ENCODE measurements at places on chromosomes 2 and 18. TPM values are rescaled to one million over a fixed set of nuclear protein-coding genes. Genes with fewer than 3 reads are reported as not detected.

Gene CRYGC
- not detected for total RNA-seq

DNA sequence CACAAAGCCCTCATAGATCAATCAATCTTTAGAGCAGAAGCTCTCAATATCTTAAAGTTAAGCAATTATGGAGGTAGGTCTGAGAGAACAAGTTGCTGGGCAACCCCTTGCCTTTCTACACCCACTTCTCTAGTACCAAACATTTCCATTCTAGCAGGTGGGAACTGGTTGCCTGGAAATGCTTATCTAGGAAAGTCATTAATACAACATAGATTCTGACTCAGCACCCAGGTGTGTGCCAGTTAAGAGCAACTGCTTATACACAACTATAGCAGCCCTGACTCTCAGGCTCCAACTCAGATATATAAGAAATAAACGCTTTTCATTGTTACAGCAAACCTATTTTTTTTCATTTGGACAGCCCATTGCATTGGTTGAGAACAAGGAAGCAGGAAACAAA lies 237.7 kb downstream of the IRS1 start:
- no peak for DNase-seq

DNA sequence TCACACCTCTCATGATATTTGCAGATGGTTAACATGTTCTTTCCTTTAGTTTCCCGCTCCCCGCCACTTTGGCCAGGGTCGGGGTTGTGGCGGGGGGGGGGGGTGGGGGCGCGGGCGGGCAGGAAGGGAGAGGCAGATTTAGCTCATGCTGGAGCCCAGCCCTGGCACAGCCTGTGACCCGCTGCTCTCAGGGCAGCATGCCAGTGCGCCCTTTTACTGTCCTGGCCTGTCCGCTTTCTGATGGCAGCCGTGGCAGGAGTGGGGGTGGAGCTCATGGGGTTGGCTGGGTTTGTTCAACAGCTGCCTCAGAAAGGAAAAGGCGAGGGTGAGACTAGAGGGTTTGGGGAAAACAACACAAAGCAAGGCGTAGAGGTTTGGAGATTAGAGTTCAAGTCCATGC lies 56.1 kb downstream of the TNP1 start:
- DNase-seq, result no peak

Gene ABCG5
- not detected for total RNA-seq

Gene TUBB8B
- total RNA-seq, result not detected

DNA sequence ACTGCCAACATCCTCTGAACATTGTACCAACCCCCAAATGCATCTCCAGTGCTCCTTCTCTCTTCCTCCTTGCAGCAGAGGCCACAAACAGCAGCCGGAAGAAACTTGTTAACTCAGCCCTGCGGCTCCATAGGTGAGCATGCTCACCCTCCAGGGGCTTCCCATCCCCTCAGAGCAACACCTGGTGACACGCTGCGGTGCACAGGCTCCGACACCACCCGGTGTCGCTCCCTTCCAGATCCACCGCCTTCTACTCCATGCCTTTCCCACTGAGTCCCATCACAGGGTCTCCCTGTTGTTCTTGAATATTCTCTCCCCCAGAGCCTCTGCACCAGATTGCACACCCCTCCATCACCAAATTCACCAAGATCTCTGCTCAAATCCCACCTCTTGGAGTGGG lies 171.5 kb upstream of the FHL2 start:
- DNase-seq, result no peak

DNA sequence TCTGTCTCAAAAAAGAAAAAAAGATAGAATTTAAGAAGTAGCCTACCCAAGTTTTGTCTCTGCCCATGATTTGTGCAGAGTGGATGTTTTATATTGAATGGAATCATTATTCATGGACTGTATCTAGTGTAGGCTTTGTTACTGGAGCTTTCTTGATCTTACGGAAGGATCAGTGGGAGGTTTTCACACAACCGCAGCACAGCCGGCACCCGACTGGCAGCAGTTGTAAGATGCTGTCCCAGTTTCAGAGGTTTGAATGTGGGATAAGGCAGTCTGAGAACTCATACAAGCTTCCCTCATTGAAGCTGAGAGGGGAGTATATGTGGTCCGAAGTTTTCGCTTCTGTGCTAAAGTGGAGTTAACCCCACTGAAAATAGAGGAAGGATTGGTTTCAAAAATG lies 19.7 kb upstream of the SAG start:
- no peak for DNase-seq

Gene NPPC
- 0.58 TPM for total RNA-seq

Gene CKAP2L
- 47.7 TPM for total RNA-seq

DNA sequence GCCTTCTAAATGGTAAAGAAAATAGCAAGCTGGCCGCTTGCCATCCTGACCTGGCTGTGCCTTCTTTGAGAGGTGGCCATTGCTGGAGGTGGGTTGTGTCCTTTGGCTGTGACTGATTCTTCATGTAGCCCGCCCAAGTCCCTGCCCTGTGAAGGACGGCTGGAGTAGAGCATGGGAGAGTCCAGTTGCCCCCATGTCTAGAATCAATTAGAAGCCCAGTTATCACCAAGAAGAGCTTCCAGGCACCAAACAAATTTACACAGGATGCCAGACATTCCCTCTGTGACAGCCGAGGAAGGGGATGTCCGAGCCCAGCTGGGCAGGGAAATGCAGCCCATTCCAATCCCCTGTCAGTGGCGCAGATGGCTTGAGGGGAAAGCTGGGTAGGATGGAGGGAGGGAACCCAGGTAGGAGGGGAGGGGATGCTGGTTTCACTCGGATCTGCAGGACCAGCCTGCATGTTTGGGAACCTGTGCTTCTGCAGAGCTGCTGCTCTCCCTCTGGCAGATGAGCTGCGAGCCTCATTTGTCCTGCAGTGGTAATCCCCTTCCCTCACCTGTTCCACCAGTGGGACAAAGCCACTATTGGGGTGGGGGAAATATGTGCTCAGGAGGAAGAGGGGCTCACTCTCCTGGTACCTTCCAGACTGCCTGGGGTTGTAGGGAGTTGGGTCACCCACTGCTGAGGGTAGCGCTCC lies 25.7 kb upstream of the ASB18 start:
- no peak for DNase-seq

DNA sequence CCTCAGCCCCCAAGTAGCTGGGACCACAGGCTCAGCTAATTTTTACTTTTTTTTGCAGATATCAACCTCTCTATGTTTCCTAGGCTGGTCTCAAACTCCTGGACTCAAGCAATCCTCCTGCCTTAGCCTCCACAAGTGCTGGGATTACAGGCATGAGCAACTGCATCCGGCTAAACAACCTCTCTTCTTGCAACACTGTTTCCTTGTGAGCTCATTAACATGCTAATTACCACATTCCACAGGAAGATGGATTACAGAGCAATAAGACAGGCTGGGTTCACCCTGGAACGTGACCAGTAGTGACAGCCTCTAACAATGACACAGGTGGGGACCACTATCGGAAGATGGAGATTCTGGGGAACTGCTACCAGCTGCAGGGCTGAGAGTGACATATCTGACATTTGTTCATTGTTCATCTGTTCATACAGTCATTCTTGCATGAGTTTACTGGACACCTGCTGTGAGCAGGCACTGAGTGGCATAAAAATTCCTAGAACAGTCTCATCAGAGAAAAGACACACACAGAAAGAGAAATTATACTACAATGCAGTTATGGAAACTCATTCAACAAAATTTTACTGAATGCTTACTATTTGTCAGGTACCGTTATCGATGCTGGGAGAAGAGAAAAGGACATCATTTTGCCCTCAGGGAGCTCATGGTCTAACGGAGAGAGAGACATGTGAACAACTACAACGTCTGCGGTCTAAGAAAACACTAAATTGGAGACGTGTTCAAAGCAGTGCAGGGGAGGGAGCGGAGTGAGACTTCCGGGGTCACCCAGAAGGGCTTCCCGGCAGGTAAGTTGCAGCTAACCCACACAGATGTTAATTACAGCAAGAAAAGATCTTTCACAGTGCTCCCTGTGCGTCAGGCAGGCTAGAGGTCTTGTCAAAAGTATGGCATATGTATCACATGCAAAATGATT lies 37.6 kb downstream of the PROC start:
- no peak for DNase-seq

Gene IL36G
- total RNA-seq, result not detected

- DNase-seq, result peak; percentile 88
Measured at GRCh38 chr2:135985018-135985825, at the start of gene DARS1. TSS of gene DARS1 (minus strand) at chr2:135985626. CDS start at chr2:135985468, 158 bp downstream.

DNA sequence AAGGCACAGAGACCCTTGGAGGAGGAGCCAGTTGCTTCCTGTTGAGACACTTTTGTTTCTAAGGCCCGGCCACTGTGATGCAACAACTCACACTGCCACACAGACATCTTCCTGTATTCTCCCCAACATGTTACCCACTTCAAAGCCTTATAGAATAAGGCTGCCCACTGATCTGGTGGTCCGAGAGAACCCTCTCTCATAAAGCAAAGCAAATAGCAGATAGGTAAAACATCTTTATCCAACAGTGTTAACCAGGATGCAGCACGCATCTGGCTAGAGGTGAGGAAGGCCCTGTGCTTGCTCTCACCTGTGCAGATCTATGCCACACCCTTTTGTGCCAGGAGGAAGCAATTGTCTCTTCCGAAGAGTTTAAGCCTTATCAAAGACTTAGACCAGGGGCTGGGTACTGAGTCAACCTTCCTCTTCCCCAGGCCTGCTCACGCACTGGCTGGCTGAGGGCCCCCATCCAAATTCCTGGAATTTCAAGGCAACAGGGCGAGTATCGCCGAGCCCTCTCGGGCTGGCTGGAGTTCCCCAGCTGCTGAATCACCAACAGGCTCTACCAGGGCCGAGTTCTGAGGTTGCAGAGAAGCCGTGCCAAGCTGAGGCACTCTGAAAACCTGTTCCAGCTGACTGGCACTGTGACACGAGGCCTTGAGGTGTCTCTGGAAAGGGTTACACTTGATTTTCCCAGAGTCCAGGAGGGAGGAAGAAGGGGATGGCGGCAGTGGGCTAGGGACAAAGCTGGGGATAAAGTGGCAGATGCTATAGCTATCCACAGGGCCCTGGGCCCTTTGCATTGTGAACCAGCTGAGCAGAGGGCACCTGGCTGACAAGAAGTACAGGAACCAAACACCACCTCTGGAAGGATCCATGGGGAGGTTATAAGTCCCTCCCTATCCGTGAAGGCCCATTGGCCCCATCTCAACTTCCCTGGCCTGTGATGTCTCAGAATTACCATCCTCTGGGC lies 29.3 kb downstream of the TGFA start:
- DNase-seq, result peak; percentile 41

DNA sequence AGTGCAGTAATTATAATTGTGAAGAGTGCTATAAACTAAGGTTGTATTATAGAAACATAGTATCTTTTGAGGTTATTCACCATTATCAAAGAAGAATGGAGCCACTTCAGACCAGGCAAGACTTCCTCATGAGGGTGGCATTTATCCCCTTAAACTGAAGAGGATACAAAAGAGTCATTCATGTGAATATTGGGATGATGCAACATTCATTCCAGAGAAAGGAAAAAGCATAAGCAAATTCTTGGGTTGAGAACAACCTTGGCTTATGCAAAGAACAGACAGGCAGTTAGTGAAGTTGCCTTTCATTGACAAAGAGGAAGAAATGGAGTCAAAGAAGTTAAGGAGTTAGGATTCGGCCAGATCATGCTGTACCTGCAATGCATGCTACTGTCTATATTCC lies 682.5 kb downstream of the MBD2 start:
- no peak for DNase-seq

- no peak for DNase-seq
Measured at GRCh38 chr2:9673914-9674481, 43.2 kb upstream of the YWHAQ start.

Gene SERPINB10
- total RNA-seq, result 2.8 TPM

Gene RPIA
- total RNA-seq, result 32.3 TPM

GRCh38 chr2:28752631-28753376 lies 1.2 kb downstream of the PPP1CB start:
- DNase-seq, result no peak

DNA sequence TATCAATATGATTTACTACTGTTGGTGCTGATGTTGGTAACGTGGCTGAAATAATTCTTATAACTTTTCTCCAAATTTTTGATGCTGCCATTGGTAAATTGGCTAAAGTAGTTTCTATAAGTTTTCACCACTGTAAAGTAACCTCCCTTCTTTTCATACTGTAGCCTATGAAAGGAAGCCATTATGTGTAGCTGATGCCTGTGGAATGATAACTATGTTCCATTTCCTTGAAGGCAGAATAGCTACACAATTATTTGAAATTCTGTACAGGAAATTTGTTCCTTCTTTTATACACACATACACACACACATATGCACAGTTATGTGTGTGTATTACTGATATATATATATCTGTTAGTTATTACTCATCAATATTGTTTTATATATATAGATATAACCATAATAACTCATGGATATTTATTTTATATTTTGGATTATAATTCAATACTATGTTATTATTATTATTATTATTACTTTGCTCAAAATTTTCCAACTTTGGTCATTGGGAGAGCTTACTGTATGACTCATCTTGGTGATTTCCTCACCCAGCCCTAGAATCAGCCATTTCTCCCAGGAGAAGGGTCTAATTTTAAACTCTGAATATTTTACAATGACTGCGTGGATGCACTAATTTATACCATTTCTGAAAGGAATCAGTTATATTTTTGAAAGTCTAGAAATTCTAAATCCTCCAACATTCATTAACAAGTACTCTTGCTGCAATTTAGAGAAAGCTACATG lies 1677.7 kb downstream of the SUCLG1 start:
- DNase-seq, result no peak

Gene M1AP
- total RNA-seq, result not detected

- no peak for DNase-seq
Measured at GRCh38 chr2:179686718-179687342, 174.6 kb downstream of the ZNF385B start.

DNA sequence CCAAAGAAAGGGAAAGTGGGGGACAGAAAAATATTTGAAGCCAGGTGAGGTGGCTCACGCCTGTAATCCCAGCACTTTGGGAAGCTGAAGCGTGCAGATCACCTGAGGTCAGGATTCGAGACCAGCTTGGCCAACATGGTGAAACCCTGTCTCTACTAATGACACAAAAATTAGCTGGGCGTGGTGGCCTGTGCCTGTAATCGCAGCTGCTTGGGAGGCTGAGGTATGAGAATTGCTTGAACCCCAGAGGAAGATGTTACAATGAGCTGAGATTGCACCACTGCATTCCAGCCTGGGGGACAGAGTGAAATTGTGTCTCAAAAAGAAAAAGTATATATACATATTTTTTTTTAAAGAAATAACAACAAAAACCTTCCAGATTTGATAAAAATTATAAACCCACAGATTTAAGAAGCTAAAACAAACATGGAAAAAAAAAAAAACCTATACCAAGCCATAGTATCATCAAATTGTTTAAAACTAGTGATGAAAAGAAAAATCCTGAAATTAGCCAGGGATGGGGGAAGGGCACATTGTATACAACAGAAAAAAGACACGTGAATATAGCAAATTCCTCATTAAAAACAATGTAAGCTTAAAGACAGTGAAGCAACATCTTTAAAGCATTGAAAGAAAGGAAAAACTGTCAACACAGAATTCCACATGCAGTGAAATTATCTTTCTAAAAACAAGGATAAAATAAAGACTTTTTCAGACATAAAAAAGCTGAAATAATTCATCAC lies 40.4 kb upstream of the MYCN start:
- DNase-seq, result no peak

Measured in activated T-cell treated with anti-CD3 and anti-CD28 coated beads, Interleukin-2, amount 50 U/mL, for 72 hours (primary cell).